ENCODE measurements at places on chromosomes 5 and 9. TPM values are rescaled to one million over a fixed set of nuclear protein-coding genes. Genes with fewer than 3 reads are reported as not detected.

- H3K36me3 ChIP-seq, result no peaks in the 10 kb centered on the region
- H3K27me3 ChIP-seq, result no peaks in the 10 kb centered on the region
- no peaks in the 10 kb centered on the region for H3K4me1 ChIP-seq
- H3K4me3 ChIP-seq, result no peak overlapping the region
- no peak for DNase-seq
- no peak overlapping the region for H3K27ac ChIP-seq
Observed at GRCh38 chr9:117597977-117598376, 106.2 kb upstream of the TLR4 start.

DNA sequence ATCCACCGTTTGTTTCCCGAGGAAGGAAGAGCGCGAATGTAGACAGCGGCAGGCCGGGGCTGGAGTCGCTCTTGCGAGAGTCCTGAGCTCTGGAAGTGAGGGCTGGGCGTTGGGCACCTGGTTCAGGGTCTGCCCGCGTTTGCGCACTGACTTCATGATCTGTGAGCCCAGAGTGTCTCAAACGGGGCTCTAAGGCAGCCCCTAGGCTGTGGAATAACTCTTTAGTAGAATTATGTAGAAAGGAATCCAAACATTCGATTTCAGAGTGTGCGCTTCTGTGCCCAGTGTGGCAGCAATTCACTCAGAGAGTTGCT is 478 bp upstream of the GGTA1 start:
- peak overlapping the region; percentile 54 for H3K4me3 ChIP-seq
- no peaks in the 10 kb centered on the region for H3K4me1 ChIP-seq
- no peaks in the 10 kb centered on the region for H3K27me3 ChIP-seq
- H3K27ac ChIP-seq, result peak overlapping the region; percentile 79
- no peak for DNase-seq
- no peaks in the 10 kb centered on the region for H3K36me3 ChIP-seq

DNA sequence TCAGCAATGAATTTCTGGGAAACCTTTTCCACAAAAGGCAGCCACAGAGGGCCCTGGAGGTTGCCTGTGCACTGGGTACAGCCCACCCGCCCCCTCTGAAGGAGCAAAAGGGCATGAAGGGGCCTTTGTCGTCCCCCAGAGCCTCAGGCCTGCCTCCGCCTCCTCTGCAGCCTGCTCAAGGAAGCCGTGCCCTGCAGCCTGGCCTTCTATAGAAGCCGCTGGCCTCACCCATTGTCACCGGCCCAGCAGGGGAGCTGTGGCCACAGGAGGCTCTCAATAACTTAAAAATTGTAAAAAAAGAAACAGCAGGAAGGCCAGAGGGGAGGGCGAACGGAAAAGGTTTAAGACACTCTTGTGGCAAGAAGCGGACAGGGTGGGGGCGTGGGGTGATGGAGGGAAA is 213.3 kb downstream of the IRX2 start:
- no peaks in the 10 kb centered on the region for H3K36me3 ChIP-seq
- no peak overlapping the region for H3K27ac ChIP-seq
- H3K4me1 ChIP-seq, result no peaks in the 10 kb centered on the region
- H3K4me3 ChIP-seq, result no peak overlapping the region

Gene GBGT1
- total RNA-seq, result 3.7 TPM

Gene FYB1
- total RNA-seq, result 3.7 TPM

Gene ANKRD55
- 1.2 TPM for total RNA-seq

Data from right lobe of liver (tissue), 6 donors.